Caudate nucleus (tissue), 63 donors: ENCODE measurements at places on chromosomes 6 and 20.

DNA sequence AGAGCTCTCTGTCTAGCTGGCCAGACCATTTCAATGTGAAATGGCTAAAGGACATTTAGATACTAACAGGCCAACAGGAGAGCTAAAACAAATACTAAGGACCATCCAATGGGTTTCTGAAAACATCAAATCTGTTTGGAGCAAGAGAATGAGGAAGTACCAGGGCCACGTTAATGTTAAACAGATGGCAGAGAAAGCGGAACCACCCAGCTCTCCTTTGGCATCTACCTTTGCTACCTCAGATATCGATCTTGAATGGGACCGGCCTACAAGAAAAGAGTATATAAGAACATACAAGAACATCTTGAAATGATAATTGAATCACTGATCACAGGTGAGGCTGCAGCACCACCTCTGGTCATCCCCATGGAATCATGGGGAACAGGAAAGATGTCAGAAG, 31.8 kb downstream of the KCNK5 start:
- no peak for DNase-seq

- DNase-seq, result no peak
These were observed 164.8 kb upstream of the NT5E start for GRCh38 chr6:85285114-85285513.

- no peak for DNase-seq
These were observed 439 bp upstream of the F13A1 start for GRCh38 chr6:6320901-6321300.

DNA sequence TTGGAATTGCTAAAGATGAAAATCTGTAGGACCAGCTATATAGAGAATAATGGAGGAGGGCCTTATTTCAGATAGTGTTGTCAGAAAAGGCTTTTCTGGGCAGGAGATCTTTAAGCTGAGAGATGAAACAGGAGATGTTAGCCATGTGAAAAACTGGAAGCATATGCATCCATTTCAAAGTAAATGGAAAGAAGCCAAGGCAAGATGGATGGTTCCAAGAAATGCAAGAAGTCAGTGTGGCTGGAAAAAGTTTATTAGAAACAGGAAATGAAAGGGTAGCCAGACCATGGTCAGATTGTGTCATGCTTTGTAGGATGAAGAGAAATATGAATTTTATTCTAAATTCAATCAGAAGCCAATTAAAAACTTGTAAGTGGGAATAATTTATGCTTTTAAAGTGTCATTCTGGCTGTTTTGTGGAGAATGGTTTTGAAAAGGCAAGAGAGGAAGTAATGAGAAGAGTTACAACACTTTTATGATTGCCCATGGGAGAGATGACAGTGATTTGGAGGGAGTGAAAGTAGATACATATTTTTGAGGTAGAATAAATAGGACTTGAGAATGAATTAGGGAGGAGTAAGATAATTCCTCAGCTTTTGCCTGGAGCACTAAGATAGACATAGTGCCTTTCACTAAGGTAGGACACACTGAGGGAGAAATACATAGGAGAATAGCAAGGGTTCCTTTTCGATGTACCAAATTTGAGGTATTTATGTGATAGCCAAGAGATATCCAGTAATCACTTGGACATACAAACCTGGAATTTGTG, 620.1 kb downstream of the HTR1B start:
- DNase-seq, result no peak

DNA sequence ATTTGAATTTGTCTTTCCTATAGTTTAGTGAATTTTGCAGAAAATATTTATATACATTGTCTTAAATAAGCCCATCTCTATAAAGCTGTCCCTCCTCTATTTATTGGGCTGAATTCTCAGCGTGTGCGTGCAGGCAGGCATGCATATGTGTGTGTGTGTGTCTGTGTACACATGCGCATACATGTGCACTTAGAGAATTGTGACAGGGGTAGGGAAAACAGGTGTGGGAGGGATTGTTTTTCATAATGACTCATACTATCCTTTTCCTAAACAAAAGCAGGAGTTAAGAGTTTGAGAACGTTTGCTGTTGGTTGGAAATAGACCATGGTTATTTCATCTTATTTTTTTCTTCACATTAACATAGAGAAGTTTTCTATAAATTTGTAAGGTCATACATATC, 43.4 kb upstream of the FABP7 start:
- no peak for DNase-seq

DNA sequence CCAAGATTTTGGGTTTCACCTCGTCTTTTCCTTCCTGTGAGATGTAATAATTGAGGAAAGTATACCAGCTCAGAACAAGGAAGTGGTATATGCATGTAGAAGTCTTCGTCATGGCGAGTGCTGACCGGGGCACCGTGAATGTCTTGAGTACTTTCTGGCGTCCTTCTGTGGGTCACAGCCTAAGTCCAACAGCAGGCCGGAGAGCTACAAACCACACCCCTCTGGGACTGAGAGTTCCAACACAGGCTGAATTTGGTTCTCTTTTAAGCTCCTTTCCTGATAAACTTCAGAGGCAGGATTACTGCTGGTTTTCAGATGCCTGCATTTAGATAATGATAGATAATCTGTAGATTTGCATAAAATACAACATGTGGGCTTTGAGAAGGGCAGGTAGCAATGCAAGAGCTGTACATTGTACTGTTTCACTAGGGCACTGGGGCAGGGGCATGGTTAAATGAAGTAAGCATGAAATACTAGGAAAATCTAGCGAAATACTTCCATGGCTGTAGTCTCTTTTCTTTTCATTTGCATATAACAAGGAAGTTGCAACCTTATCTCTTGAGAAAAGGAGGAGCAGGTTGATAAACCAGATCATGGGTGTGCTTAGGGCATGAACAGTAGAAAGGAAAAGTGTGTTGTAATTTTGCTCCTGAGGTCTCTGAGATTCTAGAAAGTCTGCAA, at the start of gene ADTRP:
Gene ADTRP (minus strand): TSS at position 156 of the 681 bp plus-strand sequence. CDS start 44 bp downstream, at position 112.
- DNase-seq, result no peak

DNA sequence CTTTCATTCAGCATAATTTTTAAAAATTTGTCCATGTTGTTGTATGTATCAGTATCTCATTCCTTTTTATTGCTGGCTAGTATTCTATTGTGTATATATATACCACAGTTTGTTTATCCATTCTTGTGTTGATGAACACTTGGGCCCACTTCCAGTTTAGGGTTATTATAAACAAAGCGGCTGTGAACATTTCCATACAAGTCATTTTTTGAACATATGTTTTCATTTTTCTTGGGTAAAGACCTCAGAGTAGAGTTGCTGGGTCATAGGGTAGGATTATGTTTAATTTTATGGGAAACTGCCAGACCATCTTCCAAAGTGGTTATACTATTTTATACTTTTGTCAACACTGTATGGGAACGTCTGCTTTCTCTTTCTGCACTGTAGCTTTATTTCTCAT, 55.3 kb downstream of the RBM24 start:
- DNase-seq, result no peak

- DNase-seq, result no peak
These were observed 148.3 kb downstream of the ZNF217 start for GRCh38 chr20:53445321-53445731.

DNA sequence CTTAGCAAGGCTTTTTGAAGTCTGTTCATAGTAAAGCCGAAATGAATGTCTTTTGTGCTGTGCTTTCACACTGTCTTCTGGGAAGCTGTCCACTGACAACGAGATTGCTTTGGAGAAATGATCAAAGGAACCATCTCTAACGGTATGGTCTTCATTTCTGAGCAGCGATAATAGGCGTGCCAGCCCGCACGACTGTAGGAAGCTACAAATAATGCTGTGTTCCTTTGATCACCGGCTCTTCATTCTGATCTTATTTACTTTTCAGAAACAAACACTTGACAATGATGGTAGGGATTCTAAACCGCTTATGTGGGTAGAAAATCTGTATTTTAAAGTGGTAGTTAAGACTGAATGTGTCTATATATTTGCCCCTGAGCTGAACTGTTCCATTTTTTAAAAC, 306.6 kb upstream of the EXOC2 start:
- no peak for DNase-seq

GRCh38 chr6:104400844-104401243, 458.9 kb downstream of the HACE1 start:
- DNase-seq, result no peak

- no peak for DNase-seq
These were observed 201.8 kb downstream of the TTLL2 start for GRCh38 chr6:167526465-167527368.

DNA sequence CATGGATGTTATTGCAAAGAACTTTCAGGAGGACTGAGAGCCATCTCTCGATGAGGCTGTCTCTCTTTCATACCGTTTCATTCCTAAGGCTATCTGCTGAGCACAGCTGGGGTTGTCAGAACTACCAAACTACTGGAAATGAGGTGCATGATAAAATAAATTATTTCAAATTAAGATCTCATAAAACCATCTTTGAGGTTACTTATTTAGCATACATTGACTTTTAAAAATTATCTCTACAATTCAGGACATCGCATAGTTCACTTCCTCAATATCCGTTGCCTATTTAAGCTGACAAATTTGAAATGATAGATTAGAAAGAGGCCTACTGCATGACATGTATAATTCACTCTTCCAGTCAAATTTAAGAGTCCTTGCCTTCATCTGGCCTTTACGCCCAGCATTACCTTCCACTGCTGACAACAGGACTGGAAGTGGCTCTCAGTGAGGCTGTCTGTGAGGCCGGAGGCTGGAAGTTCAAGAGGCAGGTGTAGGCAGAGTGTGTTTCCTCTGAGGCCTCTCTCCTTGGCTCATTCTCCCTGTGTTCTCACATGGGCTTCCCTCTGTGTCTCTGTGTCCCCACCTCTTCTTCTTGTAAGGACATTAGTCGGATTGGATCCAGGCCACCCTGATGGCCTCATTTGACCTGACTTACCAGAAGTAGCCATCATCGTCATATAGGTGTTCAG, 12.8 kb upstream of the DUSP22 start:
- DNase-seq, result no peak

- no peak for DNase-seq
These were observed 75.1 kb downstream of the TBC1D7 start for GRCh38 chr6:13253272-13253671.

DNA sequence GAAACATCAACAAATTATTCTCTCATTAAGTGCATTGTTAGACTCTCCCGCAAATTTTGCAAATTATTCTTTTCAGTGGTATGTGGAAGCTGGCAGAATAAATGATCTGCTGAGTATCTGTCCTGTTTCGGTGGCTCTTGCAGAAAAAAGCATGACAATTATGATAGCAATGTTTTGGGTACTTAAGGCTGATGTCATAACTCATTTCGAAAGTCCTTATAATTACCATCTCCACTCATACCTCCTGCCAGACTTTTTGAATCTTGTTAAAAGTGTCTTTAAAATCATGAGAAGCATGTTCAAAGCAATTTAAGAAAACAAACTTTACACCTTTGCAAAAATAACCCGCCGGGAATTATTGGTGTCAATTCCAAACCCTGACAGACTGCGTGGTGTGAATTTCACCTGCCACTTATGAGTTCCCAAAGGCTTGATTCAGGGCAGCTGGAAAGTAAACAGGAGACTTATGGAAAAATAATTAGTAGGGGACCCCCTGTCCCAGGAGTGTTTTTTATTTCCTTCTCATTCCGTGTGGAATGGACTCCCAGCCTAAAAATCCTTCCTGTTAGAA, 87.6 kb upstream of the E2F3 start:
- no peak for DNase-seq

DNA sequence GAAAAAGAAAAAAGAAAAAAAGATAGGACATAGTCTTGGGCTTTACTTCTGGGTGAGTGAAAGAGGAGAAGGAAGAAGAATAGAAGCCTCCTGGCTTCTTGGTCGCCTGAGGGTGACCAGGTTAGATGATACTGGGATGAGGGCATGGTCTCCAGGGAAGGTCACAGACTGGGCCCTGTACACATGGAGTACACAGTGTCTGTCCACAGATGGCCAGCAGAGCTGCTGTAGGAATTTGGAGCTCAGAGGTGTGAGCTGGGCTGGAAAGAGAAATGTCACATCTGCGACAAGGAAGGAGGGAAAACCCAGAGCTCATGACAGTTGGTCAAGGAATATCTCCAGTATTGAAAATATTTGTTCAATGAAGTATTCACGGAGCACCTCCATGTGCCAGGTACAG, 56.1 kb downstream of the DLGAP4 start:
- no peak for DNase-seq

DNA sequence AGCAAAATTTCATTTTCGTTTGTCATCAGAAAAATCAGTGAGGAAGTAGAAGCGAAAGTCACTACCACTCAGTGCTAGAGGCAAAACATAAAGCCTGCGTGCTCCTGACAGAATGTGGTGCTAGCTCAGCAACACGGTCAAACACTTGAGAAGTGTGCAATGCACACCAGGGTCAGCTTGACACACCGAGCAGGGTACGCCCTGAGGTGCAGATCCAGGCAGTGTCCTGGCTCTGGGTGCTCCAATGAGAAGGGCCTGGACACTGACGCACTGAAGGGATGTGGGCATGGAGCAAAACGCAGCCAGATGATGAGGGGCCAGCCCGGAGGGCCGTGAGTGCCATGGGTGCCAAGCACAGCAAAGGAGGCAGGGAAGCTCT, 5.9 kb downstream of the RNASET2 start:
- DNase-seq, result no peak

- DNase-seq, result peak; percentile 77
These were observed 744 bp upstream of the FOXO3 start for GRCh38 chr6:108559884-108560462.

- no peak for DNase-seq
These were observed 631.4 kb downstream of the CDH26 start for GRCh38 chr20:60589623-60590022.

DNA sequence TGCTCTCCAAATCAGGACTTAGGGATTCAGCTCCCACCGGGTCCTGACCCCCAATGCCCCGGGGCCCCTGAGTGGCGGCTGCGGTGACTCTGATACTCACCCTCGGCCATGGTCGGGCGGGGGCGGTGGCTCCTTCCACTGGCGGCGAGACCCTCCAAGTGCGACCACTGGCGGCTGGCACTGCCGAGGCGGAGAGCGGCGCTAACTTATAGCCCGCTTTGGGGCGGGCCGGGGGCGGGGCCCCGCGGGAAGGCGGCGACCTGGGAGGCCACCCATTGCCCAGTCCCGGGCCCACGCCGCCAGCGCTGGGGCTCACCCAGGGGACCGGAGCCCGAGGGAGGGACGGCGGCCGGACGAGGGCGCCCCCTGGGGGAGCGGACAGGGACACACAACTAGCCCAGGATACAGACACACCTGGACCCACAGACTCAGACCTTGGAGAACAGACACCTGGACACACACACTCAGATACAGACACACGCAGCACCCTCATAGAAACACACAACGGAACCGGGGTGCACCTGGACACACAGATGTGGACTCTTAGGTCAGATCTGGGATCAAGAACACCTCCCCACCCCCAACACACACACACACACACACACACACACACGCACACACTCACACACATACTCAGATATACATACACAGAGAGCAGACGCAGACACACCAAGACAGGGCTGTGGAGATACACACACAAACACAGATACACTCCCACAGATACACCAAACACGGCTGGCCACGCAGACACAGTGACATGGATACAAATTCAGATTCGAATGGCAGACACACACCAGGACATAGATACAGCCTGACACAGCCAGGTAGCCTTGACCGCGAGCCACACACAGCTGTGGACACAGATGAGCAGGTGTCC, at the start of gene TGM2:
Gene TGM2 (minus strand): TSS at position 182 of the 877 bp plus-strand sequence. CDS start 72 bp downstream, at position 110.
- DNase-seq, result no peak

DNA sequence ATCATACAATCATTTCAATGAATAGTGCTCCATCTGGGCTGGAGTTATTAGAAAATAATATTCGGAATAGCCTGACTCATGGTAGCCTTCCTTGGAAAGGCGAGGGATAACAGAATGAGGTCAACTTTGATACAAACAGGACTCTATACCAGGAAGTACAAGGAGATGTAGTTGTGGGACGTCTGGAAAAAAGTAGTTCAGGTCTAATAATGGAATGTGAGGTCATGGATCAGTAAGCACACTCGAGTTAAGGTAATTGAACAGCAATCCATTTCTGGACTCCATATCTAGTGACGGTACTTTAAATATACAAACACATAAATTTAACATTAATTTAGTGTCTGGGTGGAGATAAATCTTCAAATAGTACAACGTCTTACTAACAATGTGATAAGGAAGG, 1204.0 kb upstream of the ADGRB3 start:
- DNase-seq, result no peak
